Hippocampal formation (tissue), 2 donors: ENCODE measurements at places on chromosomes 7 and 10.

- DNase-seq: no peak
Observed at GRCh38 chr10:34102893-34103506, 712.1 kb downstream of the PARD3 start.

DNA sequence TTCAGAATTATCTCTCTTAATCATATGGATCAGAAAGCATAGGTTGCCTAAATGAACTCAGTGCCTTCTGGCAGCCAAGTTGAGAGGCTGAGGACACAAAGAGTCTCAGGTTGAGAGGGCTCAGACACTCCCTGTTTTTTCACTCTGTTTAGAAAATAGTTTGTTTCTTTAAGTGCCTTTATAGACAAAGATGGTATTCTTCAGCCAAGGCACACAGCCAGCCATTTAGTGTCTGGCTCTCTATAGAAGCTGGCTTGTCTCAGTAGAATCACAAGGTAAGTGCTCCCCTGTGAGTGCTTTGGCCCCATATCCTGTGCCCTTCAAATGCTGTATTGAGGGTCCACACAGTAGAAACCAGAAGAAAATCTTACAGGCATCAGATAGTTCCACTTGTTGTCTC lies 3.6 kb downstream of the GPR158 start:
- DNase-seq: no peak

GRCh38 chr7:84688671-84689070 lies 494.1 kb upstream of the SEMA3A start:
- DNase-seq: no peak

DNA sequence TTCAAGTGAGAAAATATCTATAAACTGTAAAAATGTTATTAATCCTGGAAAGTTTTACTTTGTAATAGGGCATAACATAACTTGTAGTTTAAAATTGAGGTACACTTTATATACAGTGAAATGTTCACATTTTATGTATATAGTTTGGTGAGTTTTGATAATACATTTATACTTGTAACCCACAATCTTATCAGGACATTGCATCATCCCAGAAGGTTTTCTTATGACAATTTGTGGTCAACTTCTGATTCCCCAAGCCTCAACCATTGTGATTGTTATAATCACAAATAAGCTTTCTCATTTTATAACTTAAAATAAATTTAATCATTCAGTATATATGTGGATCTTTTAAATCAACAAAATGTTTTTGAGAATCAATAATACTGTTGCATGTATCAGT lies 151.1 kb downstream of the TFPI2 start:
- DNase-seq: no peak

GRCh38 chr7:135661311-135662122 lies 797 bp upstream of the STMP1 start:
- no peak for DNase-seq

DNA sequence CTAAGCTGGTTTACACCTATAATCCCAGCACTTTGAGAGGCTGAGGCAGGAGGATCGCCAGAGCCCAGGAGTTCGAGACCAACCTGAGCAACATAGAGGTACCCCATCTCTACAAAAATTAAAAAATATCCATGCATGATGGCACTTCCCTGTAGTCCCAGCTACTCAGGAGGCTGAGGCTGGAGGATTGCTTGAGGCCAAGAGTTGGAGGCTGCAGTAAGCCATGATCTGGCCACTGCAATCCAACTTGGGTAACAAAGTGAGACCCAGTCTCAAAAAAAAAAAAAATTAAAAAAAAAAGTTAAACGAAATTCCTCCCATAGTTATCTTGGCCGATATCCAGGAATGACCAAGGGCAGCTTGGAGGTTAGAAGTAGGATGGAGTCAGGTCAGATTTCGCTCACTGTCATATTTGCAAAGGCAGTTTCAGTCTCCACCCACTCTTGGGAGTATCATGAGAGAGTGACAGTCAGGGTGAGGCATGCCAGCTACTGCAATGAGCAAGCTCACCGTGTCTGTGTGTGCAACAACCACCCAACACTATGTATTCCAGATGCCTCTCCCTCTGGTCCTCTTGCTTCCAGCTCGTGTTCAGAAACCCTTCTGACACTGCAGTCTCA lies 6.0 kb upstream of the ZDHHC4 start:
- no peak for DNase-seq

- no peak for DNase-seq
Observed at GRCh38 chr7:101950450-101951119, 133.2 kb downstream of the CUX1 start.

- no peak for DNase-seq
Observed at GRCh38 chr10:124324856-124325632, 93.7 kb downstream of the OAT start.

DNA sequence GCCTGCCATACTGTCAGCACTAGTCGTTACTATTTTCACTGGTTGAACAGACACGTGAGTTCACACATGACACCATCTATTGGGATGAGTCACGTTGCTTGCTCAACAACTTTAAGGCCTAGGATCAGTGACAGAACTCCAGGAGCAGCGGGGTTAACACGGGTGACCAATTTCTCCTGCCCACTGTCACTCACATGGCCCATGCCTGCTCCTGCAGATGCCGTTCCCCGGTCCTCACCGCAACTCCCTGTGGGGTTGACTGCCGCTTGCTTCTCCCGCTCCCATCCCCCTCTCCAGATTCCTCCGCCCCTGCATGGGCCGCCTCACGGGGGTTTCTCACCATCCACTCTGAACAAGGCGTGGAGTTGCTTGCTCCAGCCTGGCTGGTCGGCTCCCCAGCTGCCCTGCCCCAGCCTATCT lies 128.2 kb downstream of the TAX1BP1 start:
- no peak for DNase-seq

- DNase-seq: no peak
Observed at GRCh38 chr10:18312374-18313139, 172.3 kb downstream of the CACNB2 start.

- DNase-seq: no peak
Observed at GRCh38 chr10:33215154-33215553, 119.3 kb downstream of the NRP1 start.

- peak; percentile 59 for DNase-seq
Observed at GRCh38 chr10:111821871-111822270, 361.7 kb downstream of the GPAM start.

DNA sequence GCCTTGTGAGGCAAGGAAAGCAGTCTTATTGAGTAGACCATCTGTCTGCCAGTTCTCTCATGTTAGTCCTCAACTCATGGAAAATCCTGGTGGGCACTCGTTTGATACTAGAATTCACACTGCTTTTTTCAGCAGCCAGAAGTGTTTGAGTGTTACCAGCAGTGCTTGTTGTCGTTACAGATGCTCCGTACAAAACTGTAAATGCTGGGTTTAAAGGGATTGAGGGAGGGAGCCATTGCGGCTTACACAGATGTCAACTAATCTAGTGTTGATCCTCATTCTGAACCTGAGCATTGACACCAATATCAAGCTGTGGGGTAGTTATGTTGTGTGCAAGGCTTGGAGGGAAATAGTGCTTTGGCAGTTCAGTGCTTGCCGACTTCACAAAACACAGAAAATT lies 348.6 kb downstream of the AUTS2 start:
- DNase-seq: no peak

DNA sequence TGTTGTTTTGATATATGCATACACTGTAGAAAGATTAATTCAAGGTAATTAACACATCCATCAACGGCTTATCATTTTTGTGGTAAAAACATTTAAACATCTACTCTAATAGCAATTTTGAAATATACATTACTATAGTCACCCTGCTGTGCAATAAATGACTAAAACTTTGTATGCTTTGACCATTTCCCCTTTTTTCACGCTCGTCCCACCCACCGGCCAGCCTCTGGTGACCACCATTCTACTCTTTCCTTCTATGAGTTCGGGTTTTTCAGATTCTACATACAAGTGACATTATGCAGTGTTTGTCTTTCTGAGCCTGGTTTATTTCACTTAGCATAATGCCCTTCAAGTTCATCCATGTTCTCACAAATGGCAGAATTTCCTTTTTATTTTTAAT lies 21.3 kb downstream of the CYCS start:
- DNase-seq: no peak

DNA sequence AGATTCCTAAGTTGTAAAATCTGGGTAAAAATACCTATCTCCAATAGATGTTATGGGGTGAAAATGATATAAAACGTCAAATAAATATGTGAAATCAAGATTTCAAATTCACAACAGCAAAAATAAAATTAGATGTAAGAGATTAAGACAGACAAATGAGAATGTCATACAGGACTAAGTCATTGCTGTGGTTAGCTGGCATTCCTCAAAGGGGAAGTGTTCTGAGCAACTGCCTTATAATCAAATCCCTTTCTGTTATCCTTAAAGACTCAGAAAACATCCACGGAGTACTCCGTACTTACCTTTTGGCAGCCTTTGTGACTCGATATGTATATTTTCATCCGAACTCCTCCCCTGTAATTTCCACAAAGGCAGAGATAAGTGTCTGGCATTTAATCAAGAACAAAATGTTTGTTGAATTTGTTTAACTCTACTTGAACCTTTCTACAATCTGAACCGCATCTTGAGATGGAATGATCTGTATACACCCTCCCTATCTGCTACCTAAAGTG lies 559.6 kb downstream of the GATA3 start:
- no peak for DNase-seq

- no peak for DNase-seq
Observed at GRCh38 chr7:155166673-155167370, 96.7 kb downstream of the HTR5A start.

DNA sequence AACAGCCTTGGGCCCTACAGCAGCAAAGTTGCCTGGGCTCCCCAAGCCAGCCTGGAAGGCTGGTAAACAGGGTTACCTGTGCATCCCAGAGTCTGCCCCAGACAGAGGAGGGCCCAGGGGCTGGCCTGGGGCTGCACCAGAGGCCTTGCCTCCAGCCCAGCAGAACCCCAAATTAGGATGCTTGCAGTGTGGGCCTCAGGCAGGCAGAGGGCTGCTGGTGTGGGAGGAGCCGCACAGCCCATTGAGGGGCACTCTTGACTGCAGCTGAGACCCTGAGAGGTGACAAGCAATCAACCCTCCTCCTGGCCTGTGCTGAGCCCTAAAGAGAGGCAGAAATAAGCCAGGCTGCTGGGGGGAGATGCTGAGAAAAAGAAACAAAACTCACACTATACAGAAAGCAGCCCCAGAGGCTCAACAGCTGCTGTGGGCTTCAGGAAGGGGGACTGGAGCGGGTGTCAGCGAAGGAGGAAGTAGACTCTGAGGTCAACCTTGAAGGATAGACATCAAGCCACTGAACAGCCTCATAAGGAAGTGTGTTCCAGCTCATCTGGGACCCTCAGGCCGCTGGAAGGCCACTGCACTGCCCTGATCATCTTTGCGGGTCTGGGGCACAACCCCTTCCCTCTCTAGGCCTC lies 6.6 kb downstream of the AIFM2 start:
- DNase-seq: no peak

DNA sequence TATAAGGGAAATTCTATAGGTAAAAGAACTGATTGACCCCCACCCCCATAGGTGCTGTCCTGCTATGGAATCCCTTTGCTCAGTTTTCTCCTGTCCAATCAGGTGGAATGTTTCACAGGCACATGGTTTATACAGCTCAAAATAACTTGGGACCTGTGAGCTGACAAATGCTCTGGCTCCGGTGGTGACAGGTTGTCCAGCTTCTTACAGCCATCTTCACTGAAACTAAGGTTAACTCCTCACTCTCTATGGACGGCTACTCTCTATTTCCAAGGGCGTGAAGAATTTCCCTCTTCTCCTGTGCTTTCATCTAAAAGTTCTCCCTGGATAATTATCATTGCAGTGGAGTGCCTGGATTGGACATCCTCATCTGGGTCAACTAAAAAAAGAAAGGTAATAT lies at the start of gene MYPN:
Gene MYPN (plus strand): TSS at position 158 of the 400 bp plus-strand sequence. CDS start 11,951 bp downstream, outside the sequence.
- no peak for DNase-seq

DNA sequence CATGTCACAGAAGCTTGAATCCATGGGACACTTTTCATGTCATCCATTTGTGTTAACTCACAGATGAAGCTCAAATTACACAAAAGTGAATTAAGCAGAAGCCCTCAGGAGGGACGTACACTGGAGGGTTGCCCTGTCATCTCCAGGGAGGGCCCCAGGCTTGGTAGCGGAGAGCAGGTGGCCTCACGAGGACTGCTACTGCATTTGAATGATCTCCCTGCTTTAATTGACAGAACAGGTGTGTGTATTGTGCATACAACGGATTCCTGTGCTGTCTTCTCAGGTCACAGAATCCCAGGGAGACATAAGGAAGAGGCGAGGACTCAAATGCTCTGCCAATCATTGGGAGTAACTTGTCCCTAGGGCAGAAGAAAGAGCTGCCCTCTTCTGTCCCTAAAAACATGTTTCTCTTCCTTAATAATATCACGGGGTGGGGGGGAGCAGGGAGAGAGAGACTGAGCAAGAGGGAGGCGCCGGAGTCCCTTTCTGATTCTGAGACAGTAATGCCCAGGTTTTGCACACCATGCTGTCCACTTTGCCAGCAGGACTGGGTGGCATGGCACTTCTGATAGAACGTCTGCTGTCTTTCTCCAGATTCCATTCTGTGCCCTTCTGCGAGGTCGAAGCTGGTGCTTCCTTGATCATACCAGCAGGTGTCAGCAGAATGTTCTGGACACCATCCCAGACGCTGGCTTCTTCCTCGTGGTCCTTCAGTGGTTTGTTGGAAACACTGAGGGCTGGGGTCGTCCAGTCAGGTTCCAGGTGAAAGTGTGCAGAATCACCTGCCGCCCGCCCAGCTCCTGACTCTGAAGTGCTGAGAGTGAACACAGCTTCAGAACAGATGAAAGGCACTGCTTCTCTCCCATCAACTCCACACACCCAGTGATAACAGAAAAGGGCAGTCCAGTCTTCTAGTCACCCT lies 26.2 kb upstream of the RASGEF1A start:
- DNase-seq: peak; percentile 72

DNA sequence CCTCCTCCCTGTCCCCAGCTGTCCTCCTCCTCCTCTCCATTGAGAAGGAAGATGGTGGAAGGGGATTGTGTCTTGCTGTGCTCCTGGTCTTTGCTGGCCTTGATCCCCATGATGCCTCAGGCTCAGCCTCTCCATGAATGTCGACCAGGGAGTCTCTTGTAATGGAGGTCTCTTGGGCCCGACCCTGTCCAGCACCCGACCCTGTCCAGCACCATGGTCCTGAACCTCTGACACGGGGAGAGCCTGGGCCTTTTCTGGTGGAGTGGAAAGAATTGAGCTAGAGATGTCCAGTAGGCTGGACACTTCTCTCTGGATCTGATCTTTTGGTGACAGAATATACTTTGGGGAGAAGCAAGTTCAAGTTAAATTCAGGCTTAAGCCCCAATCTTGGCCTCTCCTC lies 42.3 kb upstream of the HMX3 start:
- DNase-seq: no peak

- DNase-seq: no peak
Observed at GRCh38 chr7:88842201-88842600, 46.7 kb upstream of the TEX47 start.
